ENCODE measurements at places on chromosomes 7 and 10.

- DNase-seq = peak; percentile 69
Measured at GRCh38 chr7:43119371-43120075, 7.1 kb downstream of the HECW1 start.

DNA sequence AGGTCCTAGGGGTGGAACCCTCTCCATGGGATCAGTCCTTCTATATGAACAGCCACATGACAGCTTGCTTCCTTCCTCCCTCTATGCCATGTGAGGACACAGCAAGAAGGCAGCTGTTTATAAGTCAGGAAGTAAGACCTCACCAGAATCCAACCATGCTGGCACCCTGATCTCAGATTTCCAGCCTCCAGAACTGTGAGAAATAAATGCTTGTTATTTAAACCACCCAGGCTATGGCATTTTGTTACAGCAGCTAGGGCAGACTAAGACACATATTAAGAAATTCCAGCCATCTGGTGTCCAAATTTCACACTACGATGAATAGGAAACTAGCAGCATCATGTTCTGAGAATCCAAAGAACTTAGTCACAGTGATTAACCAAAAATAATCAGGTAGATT is 140.1 kb downstream of the ZFAND4 start:
- DNase-seq = no peak

GRCh38 chr7:29457141-29457561 is 106.5 kb upstream of the PRR15 start:
- no peak for DNase-seq

- no peak for DNase-seq
Measured at GRCh38 chr10:94315024-94315451, 47.7 kb downstream of the NOC3L start.

Data from H54 (cell line).